Effector memory CD8-positive, alpha-beta T cell (primary cell): ENCODE measurements at places on chromosomes 2 and 18.
A peak's percentile ranks its signal among the peaks of the same experiment; 100 is the strongest.

GRCh38 chr2:42569116-42569711 lies 782 bp downstream of the MTA3 start:
- DNase-seq = no peak
- H3K27me3 ChIP-seq = no peaks in the 10 kb centered on the region
- H3K4me1 ChIP-seq = peaks cover 10% of the 10 kb centered on the region
- H3K27ac ChIP-seq = peak overlapping the region; percentile 95
- H3K36me3 ChIP-seq = peaks cover 2% of the 10 kb centered on the region

GRCh38 chr2:65057391-65058052 lies 1.3 kb downstream of the CEP68 start:
- H3K36me3 ChIP-seq = peaks cover 16% of the 10 kb centered on the region
- H3K4me3 ChIP-seq = peak overlapping the region; percentile 97
- peak; percentile 45 for DNase-seq
- H3K27ac ChIP-seq = peak overlapping the region; percentile 65
- no peaks in the 10 kb centered on the region for H3K27me3 ChIP-seq

GRCh38 chr2:85867556-85868292 lies 21.1 kb downstream of the ST3GAL5 start:
- no peaks in the 10 kb centered on the region for H3K27me3 ChIP-seq
- H3K4me1 ChIP-seq = peaks cover 55% of the 10 kb centered on the region
- H3K27ac ChIP-seq = peak overlapping the region; percentile 89
- H3K4me3 ChIP-seq = no peak overlapping the region
- DNase-seq = no peak

DNA sequence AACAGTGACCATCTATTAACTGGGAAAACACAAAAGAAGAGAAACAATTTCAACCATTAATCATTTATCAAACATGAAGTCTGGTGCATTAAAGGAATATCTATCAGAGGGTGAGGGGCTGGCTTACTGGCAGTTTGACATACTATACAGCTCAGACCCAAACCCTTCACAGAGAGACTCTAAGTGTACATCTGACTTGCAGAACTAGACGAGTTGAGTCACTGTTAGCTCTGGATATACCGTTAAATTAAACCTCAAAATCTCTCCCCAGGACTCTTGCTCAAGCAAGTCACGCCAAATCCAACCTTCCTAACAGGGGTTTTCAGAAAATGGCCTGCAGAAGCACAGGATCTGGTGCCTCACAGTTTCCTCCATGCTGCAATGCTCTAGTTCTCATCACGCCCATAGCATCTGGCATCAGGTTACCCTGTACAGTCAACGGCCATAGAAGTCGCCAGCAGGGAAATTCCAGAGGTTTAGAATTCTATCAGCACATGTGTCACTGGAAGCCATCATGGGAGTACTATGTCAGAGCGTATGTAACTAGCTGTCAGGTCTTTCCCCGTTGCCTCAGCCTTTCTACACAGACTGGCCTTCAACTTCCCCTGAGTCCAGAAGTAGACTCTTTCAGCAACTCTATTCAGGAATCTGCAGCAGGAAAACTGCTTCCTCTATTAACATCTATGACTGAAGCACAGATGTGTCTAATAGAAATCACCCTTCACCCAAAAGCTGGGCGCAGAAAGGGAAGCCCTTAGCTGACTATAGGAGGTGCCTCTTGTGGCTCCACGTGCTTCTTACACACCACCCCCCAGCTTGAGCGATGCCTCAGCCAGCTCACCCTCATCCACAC lies 9.3 kb downstream of the TGOLN2 start:
- no peaks in the 10 kb centered on the region for H3K27me3 ChIP-seq
- H3K27ac ChIP-seq = peak overlapping the region; percentile 81
- H3K4me1 ChIP-seq = peaks cover 58% of the 10 kb centered on the region
- H3K4me3 ChIP-seq = peak overlapping the region; percentile 99

DNA sequence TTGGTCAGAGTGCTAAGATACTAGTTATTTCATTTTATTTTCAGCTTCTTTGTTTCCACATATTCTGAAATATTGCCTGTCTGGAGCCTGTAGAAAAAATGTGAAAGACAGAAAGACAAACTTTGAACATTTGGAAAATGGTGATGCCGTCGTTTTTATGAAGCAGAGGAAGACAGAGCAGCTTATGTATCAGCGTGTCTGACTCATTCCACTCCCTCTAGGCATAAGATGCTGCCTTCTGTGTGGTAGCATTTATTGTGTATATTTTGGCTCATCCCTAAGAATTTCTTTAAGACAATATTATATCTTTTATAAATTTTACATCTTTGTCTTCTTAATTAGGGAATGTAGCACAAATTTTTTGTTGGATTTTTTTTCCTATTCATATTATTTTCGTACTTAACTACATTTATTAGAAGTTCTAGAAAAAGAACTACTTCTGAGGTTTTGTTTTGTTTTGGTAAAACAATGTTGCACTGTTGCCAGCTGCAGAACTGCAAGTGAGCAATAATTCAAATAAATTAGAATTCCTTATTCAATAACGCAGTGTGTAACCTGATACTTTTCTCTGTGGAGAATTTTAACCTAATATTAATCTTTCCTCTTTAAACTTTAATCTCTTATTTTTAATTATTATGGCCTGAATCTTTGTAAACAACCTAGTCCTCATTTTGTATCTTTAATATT lies 300.4 kb downstream of the ZNF407 start:
- peaks cover 11% of the 10 kb centered on the region for H3K4me1 ChIP-seq
- H3K27ac ChIP-seq = no peak overlapping the region
- no peak for DNase-seq
- H3K36me3 ChIP-seq = peaks cover 4% of the 10 kb centered on the region

GRCh38 chr2:134934641-134935040 lies 16.0 kb downstream of the CCNT2 start:
- H3K36me3 ChIP-seq = peaks cover 46% of the 10 kb centered on the region
- H3K4me3 ChIP-seq = no peak overlapping the region
- no peak for DNase-seq
- peaks cover 57% of the 10 kb centered on the region for H3K4me1 ChIP-seq

GRCh38 chr2:105432749-105433148 lies 33.9 kb upstream of the FHL2 start:
- DNase-seq = no peak
- no peak overlapping the region for H3K27ac ChIP-seq
- no peaks in the 10 kb centered on the region for H3K4me1 ChIP-seq
- H3K4me3 ChIP-seq = no peak overlapping the region
- no peaks in the 10 kb centered on the region for H3K36me3 ChIP-seq
- peaks cover 21% of the 10 kb centered on the region for H3K27me3 ChIP-seq

- DNase-seq = peak; percentile 21
- H3K36me3 ChIP-seq = no peaks in the 10 kb centered on the region
- H3K4me3 ChIP-seq = no peak overlapping the region
- no peak overlapping the region for H3K27ac ChIP-seq
Measured at GRCh38 chr18:78875016-78875777, 104.4 kb upstream of the SALL3 start.

DNA sequence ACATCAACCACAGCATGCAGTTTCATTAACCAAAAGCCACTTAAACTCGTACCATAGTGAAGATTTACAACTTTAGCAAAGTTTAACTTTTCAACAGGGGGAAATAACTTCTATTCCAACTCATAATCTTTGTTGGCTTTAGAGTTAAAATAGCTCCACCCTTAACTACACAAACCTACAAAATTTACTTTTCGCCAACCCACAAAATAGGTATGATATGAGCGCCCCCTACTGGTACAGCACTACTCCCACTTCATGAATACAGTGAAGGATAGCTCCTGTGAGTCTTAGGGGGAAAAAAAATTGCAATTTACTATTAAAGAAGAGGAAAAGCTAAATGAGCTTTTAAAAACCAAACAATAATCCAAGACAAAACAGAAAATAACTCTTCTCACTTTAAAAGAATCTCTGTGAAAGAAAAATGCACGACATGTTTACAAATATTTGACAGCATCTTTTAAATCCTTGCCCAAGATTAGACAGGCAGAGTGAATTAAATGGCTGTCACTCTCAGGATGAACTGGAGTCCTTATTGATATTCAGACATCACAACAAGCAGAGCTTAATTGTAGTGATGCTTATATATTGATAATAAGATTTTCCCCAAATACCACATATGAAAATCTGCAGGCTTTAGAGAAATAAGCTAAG lies 32.2 kb downstream of the TMEFF2 start:
- DNase-seq = peak; percentile 61
- H3K27ac ChIP-seq = no peak overlapping the region
- no peaks in the 10 kb centered on the region for H3K4me1 ChIP-seq
- H3K4me3 ChIP-seq = no peak overlapping the region

- H3K36me3 ChIP-seq = no peaks in the 10 kb centered on the region
- no peak overlapping the region for H3K4me3 ChIP-seq
- H3K27me3 ChIP-seq = peaks cover 39% of the 10 kb centered on the region
- no peak for DNase-seq
- H3K4me1 ChIP-seq = no peaks in the 10 kb centered on the region
Measured at GRCh38 chr18:31500051-31500688, 2.2 kb downstream of the DSG2 start.

GRCh38 chr2:70994009-70994698 lies 519 bp downstream of the TEX261 start:
- peak; percentile 31 for DNase-seq
- H3K4me3 ChIP-seq = peak overlapping the region; percentile 100
- no peaks in the 10 kb centered on the region for H3K27me3 ChIP-seq

DNA sequence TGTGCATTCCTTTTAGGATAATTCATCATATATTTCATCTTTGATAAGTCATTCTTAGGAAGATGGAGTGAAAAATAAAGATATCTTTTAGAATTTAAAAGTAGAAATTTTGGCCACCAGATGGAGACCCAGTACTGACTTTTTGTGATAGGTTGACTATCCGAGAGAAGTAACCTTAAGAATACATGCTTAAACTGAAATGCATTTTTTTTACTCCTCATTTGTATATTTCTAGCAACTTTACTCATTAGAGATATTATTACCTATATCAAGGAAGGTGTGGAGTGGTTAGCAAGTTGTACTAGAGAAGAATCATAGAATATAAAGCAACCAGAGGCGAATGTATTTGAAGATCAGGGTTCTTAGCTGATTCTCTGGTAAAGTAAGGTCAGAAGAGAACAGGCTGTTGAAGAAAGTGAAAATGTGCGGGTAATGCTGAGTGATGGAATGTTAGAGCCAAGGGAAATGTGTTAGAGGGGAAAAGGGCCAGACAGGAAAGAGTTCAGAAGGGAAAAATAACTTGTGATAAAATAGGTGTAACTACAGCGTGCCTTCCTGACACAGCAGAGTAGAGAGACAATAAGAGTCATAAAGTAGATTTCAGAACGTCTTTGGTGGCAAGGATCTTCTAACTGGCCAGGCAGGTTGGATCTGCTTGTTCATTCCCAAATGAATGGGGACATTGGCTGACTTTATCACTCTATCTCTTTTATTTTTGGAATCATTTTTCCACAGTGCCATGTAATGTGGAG lies 52.3 kb downstream of the TDRD15 start:
- H3K4me3 ChIP-seq = no peak overlapping the region
- no peaks in the 10 kb centered on the region for H3K4me1 ChIP-seq
- H3K36me3 ChIP-seq = no peaks in the 10 kb centered on the region
- H3K27ac ChIP-seq = no peak overlapping the region

GRCh38 chr2:235447210-235447609 lies 46.6 kb upstream of the AGAP1 start:
- no peak overlapping the region for H3K4me3 ChIP-seq
- DNase-seq = no peak
- peaks cover 61% of the 10 kb centered on the region for H3K27me3 ChIP-seq
- no peaks in the 10 kb centered on the region for H3K36me3 ChIP-seq
- no peak overlapping the region for H3K27ac ChIP-seq
- no peaks in the 10 kb centered on the region for H3K4me1 ChIP-seq

GRCh38 chr2:128306081-128306930 lies 12.4 kb downstream of the HS6ST1 start:
- no peaks in the 10 kb centered on the region for H3K27me3 ChIP-seq
- no peak overlapping the region for H3K4me3 ChIP-seq
- no peak overlapping the region for H3K27ac ChIP-seq
- DNase-seq = no peak
- H3K36me3 ChIP-seq = peaks cover 19% of the 10 kb centered on the region

- DNase-seq = no peak
- no peak overlapping the region for H3K4me3 ChIP-seq
- H3K27ac ChIP-seq = no peak overlapping the region
- peaks cover 12% of the 10 kb centered on the region for H3K36me3 ChIP-seq
- H3K4me1 ChIP-seq = peaks cover 39% of the 10 kb centered on the region
Measured at GRCh38 chr2:241147336-241147735, 1.9 kb downstream of the PASK start.

GRCh38 chr2:226736382-226736781 lies 63.2 kb downstream of the IRS1 start:
- no peak overlapping the region for H3K27ac ChIP-seq
- H3K27me3 ChIP-seq = peaks cover 12% of the 10 kb centered on the region
- no peak for DNase-seq
- H3K4me3 ChIP-seq = no peak overlapping the region

DNA sequence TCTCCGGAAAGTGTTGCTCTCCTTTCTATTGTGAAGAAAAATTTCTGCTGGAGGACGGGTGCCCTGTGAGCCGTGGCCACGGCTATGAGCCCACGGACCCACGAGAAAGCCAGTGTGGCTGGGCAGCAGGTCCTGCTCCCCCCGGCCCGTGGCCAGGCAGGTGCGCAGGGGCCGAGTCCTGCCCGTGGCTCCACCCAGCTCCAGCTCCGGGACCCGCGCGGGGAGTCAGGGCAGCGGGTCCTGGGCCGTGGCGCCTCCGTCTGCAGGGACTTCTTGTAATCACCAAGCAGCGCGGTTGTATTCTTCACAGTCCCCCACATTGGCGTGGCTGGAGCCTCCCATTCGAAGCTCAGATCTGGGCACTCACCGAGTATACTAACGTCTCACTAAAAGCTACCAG lies 43.0 kb downstream of the SALL3 start:
- H3K36me3 ChIP-seq = no peaks in the 10 kb centered on the region
- DNase-seq = no peak
- no peaks in the 10 kb centered on the region for H3K4me1 ChIP-seq
- H3K27me3 ChIP-seq = peaks cover 45% of the 10 kb centered on the region
- no peak overlapping the region for H3K4me3 ChIP-seq
- H3K27ac ChIP-seq = no peak overlapping the region

- H3K27me3 ChIP-seq = no peaks in the 10 kb centered on the region
- H3K36me3 ChIP-seq = peaks cover 21% of the 10 kb centered on the region
- peaks cover 51% of the 10 kb centered on the region for H3K4me1 ChIP-seq
- H3K4me3 ChIP-seq = peak overlapping the region; percentile 92
Measured at GRCh38 chr2:85886590-85886989, 2.2 kb downstream of the ST3GAL5 start.

- H3K27me3 ChIP-seq = peaks cover 21% of the 10 kb centered on the region
- H3K27ac ChIP-seq = no peak overlapping the region
- DNase-seq = no peak
- H3K4me3 ChIP-seq = no peak overlapping the region
Measured at GRCh38 chr18:63997606-63998005, 27.7 kb downstream of the SERPINB8 start.

- H3K4me3 ChIP-seq = no peak overlapping the region
- H3K36me3 ChIP-seq = peaks cover 2% of the 10 kb centered on the region
- H3K4me1 ChIP-seq = peaks cover 3% of the 10 kb centered on the region
Measured at GRCh38 chr2:69952336-69953115, 8.9 kb downstream of the ASPRV1 start.

DNA sequence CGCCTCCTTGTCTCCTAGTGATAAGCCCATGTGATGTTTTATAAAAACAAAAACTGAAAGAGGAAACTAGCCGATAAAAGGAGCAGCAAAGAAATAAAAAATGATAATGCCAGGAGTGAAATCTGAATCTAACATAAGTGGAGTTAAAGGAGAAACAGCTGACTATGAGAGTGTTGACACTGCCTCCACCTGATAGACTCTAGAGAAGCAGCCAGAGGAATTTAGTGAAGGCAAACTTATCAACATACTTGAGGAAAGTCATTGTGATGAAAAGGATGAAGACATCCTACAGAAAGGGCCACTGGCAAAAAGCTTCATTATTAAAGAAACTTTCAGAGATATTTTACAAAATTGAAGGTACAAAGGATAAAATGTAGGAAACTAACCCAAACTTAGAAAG lies 1.9 kb downstream of the M1AP start:
- H3K36me3 ChIP-seq = no peaks in the 10 kb centered on the region
- no peak overlapping the region for H3K4me3 ChIP-seq
- H3K4me1 ChIP-seq = peaks cover 3% of the 10 kb centered on the region
- no peak for DNase-seq
